ENCODE measurements at places on chromosomes 6 and 20. TPM values are rescaled to one million over a fixed set of nuclear protein-coding genes. Genes with fewer than 3 reads are reported as not detected.

Gene SLC2A10
- polyA plus RNA-seq, result not detected

Gene TMEM30A
- polyA plus RNA-seq, result 110 TPM

Gene BFSP1
- 1.3 TPM for polyA plus RNA-seq

Gene CD40
- not detected for polyA plus RNA-seq

Gene PRND
- not detected for polyA plus RNA-seq

Gene HLA-DPA1
- not detected for polyA plus RNA-seq

Gene PNPLA1
- 0.26 TPM for polyA plus RNA-seq

Gene FUT9
- polyA plus RNA-seq, result 18.5 TPM

Gene HLA-DOB
- polyA plus RNA-seq, result not detected

Gene SLC26A8
- not detected for polyA plus RNA-seq

Gene RAB44
- not detected for polyA plus RNA-seq

Gene CAGE1
- not detected for polyA plus RNA-seq

Gene STMN3
- 268 TPM for polyA plus RNA-seq

Gene EIF2S2
- 59.6 TPM for polyA plus RNA-seq

Gene TRIM10
- polyA plus RNA-seq, result not detected

Gene SIRPB2
- polyA plus RNA-seq, result not detected

Gene PRL
- not detected for polyA plus RNA-seq

Gene LY6G6D
- not detected for polyA plus RNA-seq

Gene GSTA1
- not detected for polyA plus RNA-seq

Gene CFAP206
- 5.7 TPM for polyA plus RNA-seq

Gene TREM1
- not detected for polyA plus RNA-seq

Gene HLA-DMB
- 4.5 TPM for polyA plus RNA-seq

Gene HLA-DQA1
- polyA plus RNA-seq, result not detected

Gene TPD52L2
- polyA plus RNA-seq, result 142 TPM

Gene CALHM6
- 12.0 TPM for polyA plus RNA-seq

Gene BPIFB1
- not detected for polyA plus RNA-seq

Gene MAP3K5
- 2.0 TPM for polyA plus RNA-seq

Gene HCRTR2
- polyA plus RNA-seq, result 7.5 TPM

Gene VGLL2
- polyA plus RNA-seq, result not detected

Gene TREM2
- not detected for polyA plus RNA-seq

Gene GRM4
- 3.7 TPM for polyA plus RNA-seq

Gene GFRAL
- polyA plus RNA-seq, result not detected

Gene PRICKLE4
- not detected for polyA plus RNA-seq

Gene NEURL2
- 5.0 TPM for polyA plus RNA-seq

Gene DEFB128
- not detected for polyA plus RNA-seq

Gene NDUFAF4
- polyA plus RNA-seq, result 55.9 TPM

Gene BHLHE23
- polyA plus RNA-seq, result not detected

Gene ABHD16B
- polyA plus RNA-seq, result not detected

Gene AVP
- polyA plus RNA-seq, result not detected

Gene LAMA5
- polyA plus RNA-seq, result 21.6 TPM

Gene MUC21
- not detected for polyA plus RNA-seq

Gene LRRN4
- polyA plus RNA-seq, result 0.26 TPM

Gene SEMG1
- polyA plus RNA-seq, result not detected

Gene CTAGE9
- polyA plus RNA-seq, result not detected

Gene GSTA3
- not detected for polyA plus RNA-seq

Gene PLA2G7
- not detected for polyA plus RNA-seq

Gene OR2J3
- not detected for polyA plus RNA-seq

Gene HSPA1L
- polyA plus RNA-seq, result 2.6 TPM

Gene NFATC2
- not detected for polyA plus RNA-seq

Gene ATP9A
- polyA plus RNA-seq, result 63.1 TPM

Gene MACROD2
- polyA plus RNA-seq, result 23.2 TPM

Gene BLOC1S5
- polyA plus RNA-seq, result 11.0 TPM

Gene CHD6
- polyA plus RNA-seq, result 20.2 TPM

Gene CDH22
- polyA plus RNA-seq, result 2.5 TPM

Gene GGTLC1
- not detected for polyA plus RNA-seq

All from neural cell (in vitro differentiated cells).